Eye (tissue), 1 donor: ENCODE measurements at places on chromosomes 7 and 10.

GRCh38 chr7:39749177-39749576 is 125.8 kb downstream of the RALA start:
- DNase-seq, result no peak

DNA sequence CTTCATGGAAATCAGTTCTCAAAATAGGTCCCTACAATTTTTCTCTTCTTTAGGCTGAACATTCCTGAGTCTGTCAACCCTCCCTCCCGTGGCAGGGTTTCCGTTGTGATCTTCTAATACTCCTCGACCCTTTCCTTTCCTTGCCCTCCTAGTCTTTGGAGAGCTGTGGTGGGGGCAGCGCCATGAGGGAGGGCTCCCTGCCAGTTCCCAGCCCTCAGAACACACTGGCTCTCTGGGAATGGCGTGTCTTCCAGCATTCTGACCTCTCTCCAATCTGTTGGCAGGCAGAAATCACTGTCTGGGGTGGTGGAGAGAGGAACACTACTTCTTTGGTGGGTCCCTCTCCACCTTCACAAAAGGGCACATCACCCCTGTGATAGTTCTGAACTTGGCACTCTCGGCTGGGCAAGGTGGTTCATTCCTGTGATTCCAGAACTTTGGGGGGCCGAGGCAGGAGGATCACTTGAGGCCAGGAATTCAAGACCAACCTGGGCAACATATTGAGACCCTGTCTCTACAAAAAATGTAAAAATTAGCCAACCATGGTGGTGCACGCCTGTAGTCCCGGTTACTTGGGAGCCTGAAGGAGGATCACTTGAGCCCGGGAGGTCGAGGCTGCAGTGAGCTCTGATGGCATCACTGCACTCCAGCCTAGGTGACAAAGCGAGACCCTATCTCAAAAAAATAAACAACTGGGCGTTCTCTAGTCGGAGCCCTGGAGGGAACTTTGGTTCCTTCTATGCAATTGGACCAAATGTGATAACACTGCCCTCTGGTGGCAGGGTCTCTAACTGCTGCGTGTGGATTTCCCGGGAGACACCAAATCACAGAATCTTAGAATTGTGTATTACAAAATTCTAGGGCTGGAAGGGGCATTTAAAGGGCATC is 13.1 kb upstream of the ARPC1A start:
- peak; percentile 86 for DNase-seq

GRCh38 chr10:29355411-29355991 is 66.6 kb downstream of the LYZL1 start:
- no peak for DNase-seq

DNA sequence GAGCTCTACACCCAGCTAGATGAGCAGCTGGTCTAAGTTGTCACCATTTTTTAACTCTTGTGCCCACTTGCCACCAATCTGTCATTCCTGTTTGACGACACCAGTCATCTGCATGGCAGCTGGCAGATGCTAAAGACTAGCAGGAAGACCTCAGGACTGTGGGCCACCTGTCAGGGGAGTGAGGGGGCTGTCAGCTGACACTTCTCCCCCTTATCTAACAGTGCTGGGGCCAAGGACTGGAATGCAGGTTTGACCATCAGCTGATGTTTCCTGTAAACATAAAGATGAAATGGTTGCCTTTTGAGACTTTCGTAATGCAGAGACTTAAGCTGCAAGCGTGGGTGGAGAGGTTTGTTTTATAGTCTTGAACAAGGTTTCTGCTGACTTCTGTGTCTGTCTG is 93.5 kb downstream of the WNT2 start:
- DNase-seq, result peak; percentile 45

- peak; percentile 18 for DNase-seq
Measured at GRCh38 chr10:117441812-117442443, 66.7 kb upstream of the PDZD8 start.

- no peak for DNase-seq
Measured at GRCh38 chr7:150357270-150357669, 11.4 kb upstream of the REPIN1 start.

DNA sequence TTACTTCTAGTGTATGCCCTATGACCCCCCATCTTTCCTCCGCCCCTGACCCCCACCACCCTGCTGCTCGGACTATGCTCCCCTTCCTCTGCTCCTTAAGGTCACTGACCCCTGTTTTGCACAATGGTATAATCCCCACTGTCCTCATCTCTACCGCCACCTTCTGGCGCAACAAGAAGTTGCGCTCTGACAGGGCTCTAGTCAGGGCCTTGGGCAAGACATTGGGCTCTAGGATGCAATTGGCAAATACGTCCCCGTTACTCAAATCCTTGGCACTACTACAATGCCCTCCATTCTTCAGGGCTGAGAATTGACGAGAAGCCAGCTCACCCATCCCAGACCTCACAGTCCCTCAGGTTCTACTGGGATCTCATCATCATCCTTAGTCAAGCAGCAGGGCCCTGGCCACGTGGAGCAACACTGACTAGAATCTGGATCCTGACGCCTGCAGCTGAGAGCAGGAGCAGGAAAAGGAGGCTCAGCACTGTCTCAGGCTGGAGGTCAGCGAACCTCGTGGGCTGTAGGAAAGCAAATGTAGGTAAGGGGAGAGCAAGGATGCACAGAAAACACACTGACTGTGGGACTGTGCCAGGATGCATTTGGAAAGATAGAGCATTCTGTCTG is 10.6 kb downstream of the LRIT2 start:
- peak; percentile 19 for DNase-seq

DNA sequence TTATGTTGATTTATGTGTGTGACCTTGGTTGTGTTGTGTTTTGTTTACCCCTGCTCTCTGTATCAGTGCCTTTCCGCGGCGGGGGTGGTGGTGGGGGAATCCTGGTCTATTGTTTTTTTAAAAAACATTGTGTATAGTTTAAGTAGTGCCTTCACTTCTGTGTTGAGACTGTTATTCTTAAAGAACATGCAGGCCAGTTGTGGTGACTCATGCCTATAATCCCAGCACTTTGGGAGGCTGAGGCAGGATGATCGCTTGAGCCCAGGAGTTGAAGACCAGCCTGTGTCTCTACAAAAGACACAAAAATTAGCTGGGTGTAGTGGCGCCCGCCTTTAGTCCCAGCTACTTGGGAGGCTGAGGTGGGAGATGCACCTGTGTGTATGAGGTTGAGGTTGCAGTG is 429.0 kb upstream of the LRGUK start:
- no peak for DNase-seq

- peak; percentile 49 for DNase-seq
Measured at GRCh38 chr10:43573250-43574000, 991 bp downstream of the ZNF239 start.

DNA sequence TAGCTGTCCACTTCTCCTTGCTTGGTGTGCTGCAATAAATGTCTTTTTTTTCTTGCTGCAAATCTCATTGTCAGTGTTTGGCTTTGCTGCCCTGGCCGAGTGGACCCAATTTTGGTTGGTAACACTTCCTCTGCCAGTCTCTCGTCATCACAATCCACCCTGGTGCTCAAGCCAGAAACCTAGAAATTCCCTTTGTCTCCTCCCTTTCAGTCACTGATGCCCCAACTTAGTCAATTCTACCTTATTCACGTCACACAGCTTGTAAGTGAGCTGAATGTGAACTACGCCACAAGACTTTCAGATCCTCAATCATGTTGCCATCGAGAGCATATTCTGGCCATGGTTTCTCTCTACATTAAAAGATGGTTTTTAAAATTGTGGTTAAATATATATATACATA is 13.0 kb upstream of the FRA10AC1 start:
- DNase-seq, result no peak

GRCh38 chr7:157928808-157929425 is 592.1 kb downstream of the DNAJB6 start:
- no peak for DNase-seq

- no peak for DNase-seq
Measured at GRCh38 chr10:33196710-33197491, 137.6 kb downstream of the NRP1 start.

DNA sequence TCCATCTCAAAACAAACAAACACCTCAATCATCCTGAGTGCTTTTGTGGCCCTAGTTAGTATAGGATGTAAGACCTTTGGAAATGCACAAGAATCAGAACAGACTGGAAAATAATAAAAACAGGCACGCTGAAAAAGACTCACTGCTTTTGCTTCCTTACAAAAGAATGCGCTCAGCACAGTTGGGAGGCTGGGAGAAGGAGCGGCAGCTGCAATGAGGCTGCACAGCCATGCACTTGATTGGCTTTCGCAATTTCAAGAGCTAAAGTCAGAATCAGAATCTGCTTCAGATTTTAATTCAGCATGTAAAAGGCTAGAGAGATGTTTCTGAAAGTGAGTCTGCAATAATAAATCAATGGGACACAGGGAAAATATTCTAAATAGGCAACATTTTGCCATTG is 97.2 kb downstream of the FRMD4A start:
- no peak for DNase-seq

DNA sequence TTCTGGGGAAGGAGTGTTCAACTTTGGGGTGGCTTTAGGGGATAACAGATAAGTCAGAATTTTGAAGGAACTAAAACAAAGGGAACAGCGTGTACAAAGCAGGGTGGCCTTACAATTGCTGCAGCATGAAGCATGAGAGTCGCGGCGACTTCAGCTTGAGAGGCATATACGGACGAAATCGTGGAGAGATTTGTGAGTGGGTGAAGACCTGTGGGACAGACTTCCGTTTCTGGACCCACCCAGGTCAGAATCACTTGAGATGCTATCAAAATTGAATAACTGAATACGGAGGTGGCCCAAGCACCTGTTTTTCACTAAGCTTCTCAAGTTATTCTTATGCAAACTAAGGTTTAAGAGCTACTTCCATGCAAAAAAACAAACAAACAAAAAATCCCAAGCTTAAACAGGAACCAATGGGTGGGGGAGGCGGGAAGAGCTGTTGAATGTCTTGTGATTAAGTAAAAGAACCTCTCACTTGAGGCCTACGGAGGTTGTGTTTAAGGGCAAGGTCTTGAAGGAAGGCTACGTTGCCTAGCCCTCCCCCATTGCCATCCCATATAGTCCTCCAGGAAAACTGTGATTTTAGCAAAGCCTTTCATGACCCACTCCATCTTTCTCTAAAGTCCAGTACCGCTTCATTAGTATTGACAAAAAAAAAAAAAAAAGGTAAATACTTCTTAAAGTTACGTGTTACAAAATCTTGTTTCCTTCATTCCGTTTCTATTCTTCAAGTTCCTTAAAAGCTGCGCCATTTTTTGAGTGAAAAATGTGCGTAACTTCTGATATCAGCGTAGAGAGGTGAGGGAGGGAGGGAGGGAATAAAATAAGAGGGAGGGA is 1.3 kb upstream of the TRIM24 start:
- DNase-seq, result no peak

DNA sequence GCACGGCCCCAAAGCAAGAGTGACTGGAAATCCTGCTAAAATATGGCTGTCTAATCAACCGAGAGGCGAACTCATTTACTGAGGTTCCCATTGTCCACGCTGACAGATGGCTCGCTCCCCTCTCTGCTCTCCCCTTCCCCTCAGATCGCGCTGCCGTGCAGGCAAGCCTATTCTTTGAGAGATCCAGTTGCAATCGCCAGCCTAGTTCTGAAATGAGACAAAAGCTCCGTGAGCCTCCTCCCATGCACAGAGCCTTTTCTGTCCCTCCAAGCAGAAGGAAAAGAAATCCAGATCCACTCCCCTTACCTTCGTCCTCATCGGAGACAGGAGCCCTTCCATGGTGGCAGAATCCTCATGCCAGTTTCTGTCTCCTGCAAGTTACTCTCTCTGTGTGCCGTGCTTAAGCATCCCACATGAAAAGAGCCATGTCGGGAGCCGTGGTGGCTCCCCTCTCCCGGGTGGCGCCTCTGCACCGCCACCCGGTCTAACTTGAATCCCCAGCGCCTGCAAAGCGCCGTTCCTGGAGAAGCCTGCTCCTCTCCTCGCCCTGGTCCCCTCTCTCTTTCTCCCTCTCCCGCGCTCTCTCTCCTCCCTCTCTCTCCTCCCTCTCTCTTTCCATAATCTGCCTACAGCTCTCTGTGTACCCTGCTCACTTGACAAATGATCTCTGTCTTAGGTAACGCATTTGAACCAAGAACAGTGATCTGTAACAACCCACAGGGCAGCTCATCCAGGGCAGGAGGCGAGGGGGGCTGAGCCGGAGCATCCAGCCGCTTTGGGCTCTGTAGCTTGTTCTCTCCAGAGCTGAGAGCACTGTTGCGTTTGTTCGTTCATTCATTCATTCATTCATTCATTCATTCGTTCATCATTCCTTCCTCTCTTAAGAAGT is 156.8 kb downstream of the FRMD4A start:
- peak; percentile 92 for DNase-seq

DNA sequence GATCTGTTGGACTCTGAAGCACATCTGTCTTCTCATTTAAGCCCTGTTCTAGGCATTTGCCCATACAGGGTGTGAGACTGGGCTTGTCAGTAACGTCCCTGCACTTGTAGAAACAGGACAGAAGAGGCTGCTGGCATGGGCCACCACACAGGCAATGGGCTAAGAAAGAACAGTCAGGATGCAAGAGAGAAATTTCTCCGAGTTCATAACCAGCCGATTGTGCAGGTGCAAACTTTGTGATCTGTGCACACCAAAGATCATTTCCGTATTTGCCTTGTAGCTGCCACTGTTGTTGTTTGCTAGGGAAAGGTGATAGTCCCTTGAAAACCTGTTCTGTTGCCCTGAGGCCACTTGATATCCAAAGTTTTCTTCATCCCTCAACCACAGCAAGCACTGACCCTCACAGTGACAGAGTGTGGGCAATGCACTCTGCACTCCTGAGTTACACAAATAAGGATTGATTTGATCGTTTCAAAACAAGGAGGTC is 20.3 kb downstream of the KLF6 start:
- no peak for DNase-seq

DNA sequence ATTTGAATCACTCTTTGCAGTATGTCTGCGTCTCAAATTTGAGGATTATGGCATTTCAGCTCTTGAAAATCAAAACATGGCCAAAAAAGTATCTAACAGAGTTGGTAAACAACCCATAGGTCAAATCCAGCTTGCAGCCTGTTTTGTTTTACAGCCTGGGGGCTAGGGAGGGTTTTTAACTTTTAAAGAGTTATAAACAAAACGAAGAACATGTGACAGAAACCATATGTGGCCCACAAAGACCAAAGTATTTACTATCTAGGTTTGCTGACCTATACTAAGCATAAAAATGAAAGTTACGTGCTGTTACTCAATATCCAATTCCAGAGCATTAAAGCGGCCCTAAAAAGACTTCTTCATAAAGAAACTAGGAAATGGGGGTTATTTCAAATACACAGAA is 55.5 kb upstream of the STARD3NL start:
- DNase-seq, result no peak

DNA sequence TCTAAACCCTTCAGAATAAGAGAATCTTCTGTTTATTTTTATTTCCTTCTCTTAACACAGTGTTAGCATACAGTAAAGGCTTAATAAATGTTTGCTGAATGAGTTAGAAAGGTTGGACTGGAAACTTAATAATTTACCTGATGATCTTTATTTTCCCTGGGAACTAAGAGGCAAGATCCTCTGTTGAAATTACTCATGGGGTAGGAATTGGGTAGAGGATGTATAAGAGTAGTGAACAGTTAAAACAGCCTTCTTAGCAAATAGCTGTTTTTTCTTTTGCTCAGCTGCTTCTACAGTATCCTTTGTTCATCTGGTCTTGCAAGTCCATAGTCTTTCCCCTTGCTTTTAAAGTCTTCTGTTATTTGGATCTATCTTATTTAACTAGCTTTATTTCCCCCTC is 80.0 kb downstream of the AKAP9 start:
- DNase-seq, result no peak

- no peak for DNase-seq
Measured at GRCh38 chr7:57579454-57579853, 129.5 kb downstream of the ZNF716 start.
